ENCODE measurements at places on chromosomes 13 and 19.

GRCh38 chr13:39559847-39560246 lies 43.1 kb downstream of the LHFPL6 start:
- DNase-seq = no peak
- H3K4me3 ChIP-seq = no peak overlapping the region
- H3K36me3 ChIP-seq = no peaks in the 10 kb centered on the region
- no peak overlapping the region for H3K27ac ChIP-seq

GRCh38 chr13:111216166-111216960 lies 101.3 kb downstream of the ARHGEF7 start:
- H3K27ac ChIP-seq = no peak overlapping the region
- DNase-seq = peak; percentile 41
- no peaks in the 10 kb centered on the region for H3K27me3 ChIP-seq
- H3K4me1 ChIP-seq = peaks cover 2% of the 10 kb centered on the region
- peaks cover 14% of the 10 kb centered on the region for H3K36me3 ChIP-seq
- H3K4me3 ChIP-seq = no peak overlapping the region

- peaks cover 21% of the 10 kb centered on the region for H3K4me1 ChIP-seq
- no peak overlapping the region for H3K27ac ChIP-seq
- H3K4me3 ChIP-seq = no peak overlapping the region
- H3K27me3 ChIP-seq = peaks cover 83% of the 10 kb centered on the region
Observed at GRCh38 chr13:99046851-99047250, 69.0 kb upstream of the DOCK9 start.

- no peak overlapping the region for H3K4me3 ChIP-seq
- no peak for DNase-seq
- H3K4me1 ChIP-seq = peaks cover 5% of the 10 kb centered on the region
- peaks cover 19% of the 10 kb centered on the region for H3K27me3 ChIP-seq
- no peak overlapping the region for H3K27ac ChIP-seq
Observed at GRCh38 chr13:38684714-38685113, 2.2 kb upstream of the FREM2 start.

DNA sequence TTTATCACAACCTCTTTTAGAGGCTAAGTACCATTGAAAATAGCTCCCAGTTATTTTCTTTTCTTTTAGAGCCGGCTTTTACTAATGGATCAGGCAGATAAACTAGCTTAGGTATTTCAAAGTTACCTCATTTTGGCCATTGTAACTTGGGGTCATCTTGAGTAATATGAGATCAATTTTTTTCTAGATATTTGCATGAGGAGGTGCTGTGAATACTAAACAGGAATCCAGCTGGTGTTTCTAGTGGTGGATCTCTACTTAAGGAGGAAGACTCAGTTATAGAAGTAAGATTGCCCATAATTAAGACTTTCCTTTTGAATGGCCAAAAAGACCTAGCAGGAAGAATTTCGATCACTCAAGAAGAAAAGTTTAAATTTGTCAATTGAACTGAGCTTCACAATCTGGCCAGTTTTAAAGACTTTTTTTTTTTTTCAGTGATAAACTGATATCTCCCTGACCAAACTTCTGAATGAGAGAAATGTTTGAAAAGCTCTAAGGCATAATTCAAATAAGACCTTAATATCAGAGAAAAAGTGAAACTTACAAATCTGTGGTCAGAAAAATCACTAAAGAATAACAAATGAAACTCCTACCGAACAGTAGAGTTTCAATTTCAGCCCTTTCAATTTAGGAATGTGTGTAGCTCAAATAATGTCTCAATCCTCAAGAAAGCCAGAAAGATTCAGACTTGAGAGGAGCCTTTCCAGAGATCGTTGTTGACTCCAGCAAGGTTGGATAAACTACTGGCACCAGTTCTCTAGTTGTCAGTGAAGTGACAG lies 11.6 kb upstream of the NAA16 start:
- H3K36me3 ChIP-seq = no peaks in the 10 kb centered on the region
- no peak for DNase-seq
- no peak overlapping the region for H3K27ac ChIP-seq
- H3K4me3 ChIP-seq = no peak overlapping the region

DNA sequence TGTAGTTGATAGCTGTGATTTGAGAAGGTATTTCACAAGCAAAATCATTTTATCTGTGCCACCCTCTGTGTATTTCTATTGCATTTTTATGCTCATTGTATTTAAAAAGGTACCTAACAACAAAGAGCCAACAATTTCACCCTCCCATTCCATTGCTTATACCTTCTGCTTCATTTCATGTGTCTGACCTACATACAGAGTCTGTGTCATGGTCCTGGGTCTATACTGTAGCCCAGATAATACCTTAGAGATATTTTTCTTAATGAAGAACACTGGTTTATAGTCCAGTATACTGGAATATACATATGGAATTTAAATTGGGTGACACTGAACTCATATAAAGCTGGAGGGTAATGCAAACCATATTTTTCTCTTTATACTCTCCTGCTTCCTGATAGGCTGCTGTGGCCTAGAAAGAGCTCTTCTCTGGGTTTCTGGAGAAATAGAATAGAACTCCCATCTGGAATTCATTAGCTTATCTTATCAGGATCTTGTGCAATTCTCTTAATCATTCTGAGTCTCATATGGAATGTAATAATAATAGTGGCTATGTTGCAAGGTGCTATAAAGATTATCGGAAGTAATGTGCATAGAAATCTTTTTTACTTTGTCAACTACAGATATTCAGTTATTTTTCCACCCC lies 31.8 kb upstream of the SPART start:
- no peak overlapping the region for H3K4me3 ChIP-seq
- H3K27me3 ChIP-seq = no peaks in the 10 kb centered on the region
- H3K36me3 ChIP-seq = no peaks in the 10 kb centered on the region
- no peak overlapping the region for H3K27ac ChIP-seq

DNA sequence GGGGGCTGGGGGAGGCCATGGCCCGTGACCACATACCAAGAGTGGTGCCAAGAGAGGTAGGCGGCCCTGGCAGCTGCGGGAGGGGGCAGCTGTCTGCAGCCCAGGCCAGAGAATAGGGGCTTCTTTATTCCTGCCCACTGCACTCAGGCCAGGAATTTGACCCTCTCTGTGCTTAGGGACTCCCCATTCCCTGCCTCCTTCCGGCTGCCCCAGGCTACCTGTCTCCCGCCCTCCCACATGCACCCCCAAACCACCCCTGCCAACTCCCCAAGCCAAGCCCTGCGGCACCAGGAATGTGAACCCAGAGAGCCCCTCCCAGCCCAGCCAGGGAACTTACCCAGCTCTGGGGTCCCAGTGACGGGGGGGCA lies 687 bp downstream of the PLEKHA4 start:
- no peaks in the 10 kb centered on the region for H3K4me1 ChIP-seq
- no peaks in the 10 kb centered on the region for H3K27me3 ChIP-seq
- no peak for DNase-seq
- no peaks in the 10 kb centered on the region for H3K36me3 ChIP-seq

DNA sequence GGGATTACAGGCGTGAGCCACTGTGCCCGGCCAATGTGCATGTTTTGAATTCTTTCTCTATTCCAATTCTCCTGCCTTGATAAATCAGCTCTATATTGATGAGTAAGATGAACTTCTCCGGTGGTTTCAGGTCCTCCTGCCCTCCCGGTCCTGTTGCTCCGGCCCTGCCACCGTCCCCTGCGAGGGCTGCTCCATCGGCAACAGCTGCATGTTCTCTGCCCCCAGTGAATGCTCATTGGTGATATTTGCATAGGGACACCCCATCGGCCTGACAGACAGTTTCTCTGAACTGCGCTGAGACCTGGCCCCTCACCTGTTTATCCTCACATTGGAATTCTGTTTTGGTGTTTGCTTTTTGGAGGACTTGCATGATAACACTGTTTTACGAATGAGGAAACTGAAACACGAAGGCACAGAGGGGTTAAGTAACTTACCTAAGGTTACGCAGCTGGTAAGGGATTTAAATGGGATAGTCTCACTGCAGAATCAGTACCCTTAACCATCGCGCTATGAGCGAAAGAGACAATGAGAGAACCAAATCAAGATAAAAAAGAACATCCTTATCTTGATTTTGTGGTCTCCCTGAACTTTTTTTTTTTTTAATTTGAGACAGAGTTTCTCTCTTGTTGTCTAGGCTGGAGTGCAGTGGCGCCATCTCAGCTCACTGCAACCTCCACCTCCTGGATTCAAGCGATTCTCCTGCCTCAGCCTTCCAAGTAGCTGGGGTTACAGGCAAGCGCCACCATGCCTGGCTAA lies 32.2 kb downstream of the ZNF557 start:
- no peak overlapping the region for H3K27ac ChIP-seq
- peaks cover 8% of the 10 kb centered on the region for H3K4me1 ChIP-seq
- no peaks in the 10 kb centered on the region for H3K36me3 ChIP-seq
- H3K4me3 ChIP-seq = no peak overlapping the region
- no peaks in the 10 kb centered on the region for H3K27me3 ChIP-seq
- no peak for DNase-seq

DNA sequence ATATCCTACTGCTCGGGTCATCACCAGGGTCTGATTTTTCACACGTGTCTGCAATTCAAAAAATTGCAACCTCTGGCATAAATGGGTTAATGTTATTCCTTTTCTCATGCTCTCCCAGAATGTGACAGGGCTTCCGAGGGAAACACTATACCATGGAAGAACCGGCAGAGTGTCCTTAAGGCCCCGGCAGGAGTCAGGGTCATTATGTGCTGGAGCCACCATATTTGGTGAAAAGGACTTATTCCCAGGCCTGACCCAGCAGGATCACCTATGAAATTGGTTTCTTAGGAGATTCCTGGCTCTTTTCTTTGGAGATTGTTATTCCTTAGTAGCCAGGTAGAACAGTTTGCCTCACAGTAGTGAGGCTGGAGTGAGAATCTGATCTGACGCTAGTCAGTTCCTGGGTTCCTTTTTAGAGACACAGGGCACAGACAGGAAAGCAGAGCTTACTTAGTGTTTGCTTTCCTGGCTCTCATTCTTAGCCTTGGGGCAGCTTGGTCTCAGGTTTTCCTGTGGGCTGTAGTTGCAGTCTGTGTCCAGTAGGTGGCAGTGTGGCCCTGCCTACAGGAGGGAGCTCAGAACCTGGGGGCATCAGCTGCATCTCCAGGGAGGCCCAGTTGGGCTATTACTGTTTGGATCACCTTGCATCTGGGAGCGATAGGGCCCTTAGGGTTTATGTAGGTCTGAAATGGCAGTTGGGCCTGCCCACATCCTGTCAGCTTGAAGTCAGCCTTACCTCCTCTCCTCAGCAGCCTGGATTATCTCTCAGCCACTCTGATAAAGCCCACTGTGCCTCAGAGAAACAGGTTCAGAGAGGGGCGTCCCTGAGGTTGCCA lies 12.4 kb downstream of the SNRNP70 start:
- no peak overlapping the region for H3K27ac ChIP-seq
- no peak overlapping the region for H3K4me3 ChIP-seq
- H3K4me1 ChIP-seq = no peaks in the 10 kb centered on the region
- peak; percentile 71 for DNase-seq
- no peaks in the 10 kb centered on the region for H3K27me3 ChIP-seq
- peaks cover 13% of the 10 kb centered on the region for H3K36me3 ChIP-seq

DNA sequence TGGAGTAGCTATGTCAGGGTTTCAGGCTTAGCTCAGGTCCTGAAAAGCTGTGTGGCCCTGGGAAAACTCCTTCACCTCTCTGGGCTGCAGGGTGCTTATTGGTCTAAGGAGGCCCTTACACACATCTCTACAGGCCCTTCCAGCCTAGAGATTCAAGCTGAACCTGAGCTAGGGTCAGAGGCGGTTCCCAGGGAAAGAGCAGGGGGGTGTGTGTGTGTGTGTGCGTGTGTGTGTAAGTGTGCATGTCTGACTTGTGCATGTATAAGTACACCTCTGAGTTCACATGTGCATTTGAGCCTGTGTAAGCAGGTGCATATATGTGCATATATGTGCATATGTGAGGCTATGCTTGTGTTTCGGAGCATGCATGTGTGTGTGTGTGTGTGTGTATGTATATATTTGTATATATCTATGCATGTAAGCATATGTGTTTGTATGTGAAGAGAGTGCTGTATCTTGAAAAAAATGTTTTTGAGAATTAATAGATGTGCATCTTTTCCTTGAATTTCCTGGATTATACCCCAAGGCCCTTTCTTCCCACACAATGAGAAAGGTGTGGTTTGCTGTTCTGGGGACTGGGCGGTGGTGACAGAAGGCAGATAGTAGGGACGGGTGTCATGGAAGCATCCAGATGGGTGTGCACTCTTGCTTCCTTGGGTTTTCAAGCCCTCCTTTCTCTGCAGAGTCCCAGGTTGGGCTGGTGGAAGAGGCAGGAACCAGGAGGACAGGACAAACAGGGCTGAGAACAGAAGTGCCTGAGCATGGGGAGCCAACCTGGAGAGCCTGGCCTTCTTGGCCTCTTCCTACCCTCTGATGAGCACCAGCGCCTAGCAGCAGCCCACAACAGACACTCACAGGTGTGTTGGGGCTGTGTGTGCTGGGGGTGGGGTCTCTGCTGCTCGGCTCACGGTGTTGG lies 150.3 kb upstream of the TSHZ3 start:
- H3K36me3 ChIP-seq = no peaks in the 10 kb centered on the region
- no peak overlapping the region for H3K27ac ChIP-seq
- no peak overlapping the region for H3K4me3 ChIP-seq
- H3K27me3 ChIP-seq = no peaks in the 10 kb centered on the region
- H3K4me1 ChIP-seq = peaks cover 12% of the 10 kb centered on the region
- no peak for DNase-seq

GRCh38 chr13:37918751-37919150 lies 49.2 kb upstream of the TRPC4 start:
- H3K27ac ChIP-seq = no peak overlapping the region
- no peak for DNase-seq
- no peak overlapping the region for H3K4me3 ChIP-seq
- no peaks in the 10 kb centered on the region for H3K27me3 ChIP-seq
- H3K36me3 ChIP-seq = no peaks in the 10 kb centered on the region
- H3K4me1 ChIP-seq = no peaks in the 10 kb centered on the region

- DNase-seq = no peak
- peaks cover 19% of the 10 kb centered on the region for H3K36me3 ChIP-seq
- H3K27me3 ChIP-seq = peaks cover 8% of the 10 kb centered on the region
- no peak overlapping the region for H3K4me3 ChIP-seq
- no peak overlapping the region for H3K27ac ChIP-seq
- H3K4me1 ChIP-seq = peaks cover 15% of the 10 kb centered on the region
Observed at GRCh38 chr19:58398545-58398944, 3.1 kb downstream of the RNF225 start.

DNA sequence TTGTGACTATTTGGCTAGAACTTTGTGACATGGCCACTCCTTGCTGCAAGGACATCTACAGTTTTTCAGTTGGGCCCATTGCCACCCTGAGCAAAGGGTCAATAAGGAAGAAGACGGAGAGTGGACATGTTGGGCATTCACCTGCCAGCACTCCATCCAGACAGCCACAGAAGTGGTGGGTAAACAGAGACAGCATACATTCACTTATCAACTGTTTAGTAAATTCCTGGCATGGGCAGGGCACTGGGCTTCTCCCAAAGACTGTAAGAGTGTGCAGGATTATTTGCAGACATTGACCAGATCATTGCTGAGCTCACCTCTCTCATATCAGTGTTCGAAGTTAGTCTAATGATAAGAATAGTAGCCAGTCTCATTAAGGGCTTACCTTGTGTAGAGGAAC lies 29.2 kb downstream of the SIPA1L3 start:
- H3K4me1 ChIP-seq = peaks cover 38% of the 10 kb centered on the region
- H3K27ac ChIP-seq = no peak overlapping the region
- DNase-seq = no peak
- H3K27me3 ChIP-seq = no peaks in the 10 kb centered on the region

GRCh38 chr13:111248822-111249221 lies 71.6 kb upstream of the TEX29 start:
- H3K36me3 ChIP-seq = peaks cover 49% of the 10 kb centered on the region
- no peak overlapping the region for H3K27ac ChIP-seq
- no peak overlapping the region for H3K4me3 ChIP-seq
- H3K27me3 ChIP-seq = no peaks in the 10 kb centered on the region

Measured in common myeloid progenitor, CD34-positive (primary cell).